ENCODE measurements at places on chromosomes 1 and 21. TPM values are rescaled to one million over a fixed set of nuclear protein-coding genes. Genes with fewer than 3 reads are reported as not detected.
A peak's percentile ranks its signal among the peaks of the same experiment; 100 is the strongest.

GRCh38 chr1:241181471-241181870 lies 175.5 kb downstream of the RGS7 start:
- DNase-seq = no peak

GRCh38 chr1:62588000-62588399 lies 9.3 kb upstream of the ANGPTL3 start:
- DNase-seq = no peak

DNA sequence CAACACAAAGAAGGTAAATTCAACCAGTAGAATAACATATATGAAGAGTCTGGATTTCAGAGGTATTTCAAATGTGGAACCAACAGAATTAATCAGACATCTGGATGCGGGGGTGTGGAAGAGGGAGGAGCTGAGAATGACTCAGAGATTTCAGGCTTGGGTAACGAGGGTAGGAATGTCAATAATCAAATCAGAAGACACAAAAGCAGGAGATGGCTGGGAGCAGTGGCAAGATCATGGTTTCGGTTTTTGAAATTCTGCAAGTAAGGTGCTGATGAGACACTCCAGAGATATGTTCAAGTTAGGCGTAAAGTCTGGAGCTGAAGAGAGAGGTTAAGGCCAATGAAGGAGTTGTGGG lies 64.0 kb downstream of the PLPPR5 start:
- no peak for DNase-seq

DNA sequence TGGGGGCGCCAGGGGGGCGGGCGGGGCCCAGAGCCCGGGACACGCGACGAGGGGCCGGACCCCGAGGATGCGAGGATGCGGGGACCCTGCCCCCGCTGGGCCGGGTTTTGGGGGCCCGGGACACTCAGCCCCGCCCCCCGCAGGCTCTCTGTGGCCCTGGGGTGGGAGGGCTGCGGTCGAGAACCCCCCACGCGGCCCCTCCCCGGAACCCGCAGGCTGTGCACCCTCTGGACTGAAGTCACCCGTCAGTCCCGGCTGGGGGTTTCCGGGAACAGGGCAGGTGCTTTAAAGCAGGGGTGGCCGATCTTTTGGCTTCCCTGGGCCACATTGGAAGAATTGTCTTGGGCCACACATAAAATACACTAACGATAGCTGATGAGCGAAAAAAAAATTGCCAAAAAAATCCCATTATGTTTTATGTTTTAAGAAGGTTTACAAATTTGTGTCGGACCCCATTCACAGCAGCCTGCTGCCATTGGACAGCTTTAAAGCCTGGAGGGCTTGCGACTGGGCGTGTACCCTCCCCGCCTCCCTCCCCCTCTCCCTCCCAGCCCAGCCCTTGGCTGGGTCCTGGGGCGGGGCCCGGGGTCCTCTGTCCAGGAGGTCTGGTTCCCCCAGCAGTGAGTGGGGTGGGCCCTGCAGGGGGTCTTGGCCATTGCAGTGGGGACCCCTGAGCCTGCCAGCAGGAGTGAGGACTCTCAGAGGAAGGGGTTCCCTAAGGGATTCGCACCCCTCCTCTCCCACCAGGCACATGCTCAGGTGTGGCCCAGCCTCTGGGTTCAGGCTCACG lies 21.6 kb upstream of the C1orf159 start:
- no peak for DNase-seq

GRCh38 chr1:207316622-207317391 lies 4.7 kb upstream of the CD55 start:
- peak; percentile 77 for DNase-seq

GRCh38 chr1:161069731-161070270 lies at the start of gene ARHGAP30:
ARHGAP30 (minus strand) TSS chr1:161069891; CDS start chr1:161069624, 267 bp downstream.
- DNase-seq = no peak

DNA sequence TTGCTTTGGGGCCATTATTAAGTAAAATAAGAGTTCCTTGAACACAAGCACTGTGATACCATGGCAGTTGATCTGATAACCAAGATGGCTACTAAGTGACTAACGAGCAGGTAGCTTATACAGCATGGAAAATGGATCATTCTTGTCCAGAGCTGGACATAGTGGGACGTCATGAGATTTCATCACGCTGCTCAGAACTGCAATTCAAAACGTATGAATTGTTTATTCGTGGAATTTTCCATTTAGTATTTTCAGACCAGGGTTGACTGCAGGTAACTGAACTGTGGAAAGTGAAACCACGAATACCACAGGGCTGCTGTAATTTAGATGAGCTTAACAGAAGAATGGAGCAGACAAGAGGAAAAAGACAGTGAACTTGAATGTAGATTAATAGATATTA lies 38.9 kb downstream of the CCDC18 start:
- no peak for DNase-seq

DNA sequence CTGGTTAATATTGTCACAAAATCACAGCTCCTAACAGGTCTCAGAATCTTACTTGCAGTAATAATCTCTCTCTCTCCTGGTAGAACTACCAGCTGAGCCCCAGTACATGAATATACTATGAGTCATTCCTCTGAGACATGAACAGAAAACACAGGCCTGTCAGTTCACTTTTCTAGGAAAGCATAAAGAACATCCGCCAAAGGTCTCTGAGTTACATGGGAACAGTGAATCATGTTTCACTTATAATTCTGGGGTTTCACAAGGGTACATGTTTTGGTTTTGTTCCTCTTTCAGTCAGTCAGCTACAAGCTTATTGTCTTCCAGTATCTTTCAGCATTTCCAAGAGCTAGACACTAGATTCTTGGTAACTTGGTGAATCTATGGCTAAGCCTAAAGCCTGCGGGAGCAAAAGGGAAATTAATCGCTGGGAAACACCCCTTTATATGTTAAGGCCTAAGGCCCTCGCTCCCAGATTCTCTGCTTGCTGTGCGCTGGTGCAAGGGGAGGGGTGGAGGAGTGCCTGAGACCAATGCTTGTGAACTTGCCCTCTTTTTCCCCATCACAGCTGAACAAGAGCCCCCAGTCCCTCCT lies 31.7 kb downstream of the IFNGR2 start:
- no peak for DNase-seq

DNA sequence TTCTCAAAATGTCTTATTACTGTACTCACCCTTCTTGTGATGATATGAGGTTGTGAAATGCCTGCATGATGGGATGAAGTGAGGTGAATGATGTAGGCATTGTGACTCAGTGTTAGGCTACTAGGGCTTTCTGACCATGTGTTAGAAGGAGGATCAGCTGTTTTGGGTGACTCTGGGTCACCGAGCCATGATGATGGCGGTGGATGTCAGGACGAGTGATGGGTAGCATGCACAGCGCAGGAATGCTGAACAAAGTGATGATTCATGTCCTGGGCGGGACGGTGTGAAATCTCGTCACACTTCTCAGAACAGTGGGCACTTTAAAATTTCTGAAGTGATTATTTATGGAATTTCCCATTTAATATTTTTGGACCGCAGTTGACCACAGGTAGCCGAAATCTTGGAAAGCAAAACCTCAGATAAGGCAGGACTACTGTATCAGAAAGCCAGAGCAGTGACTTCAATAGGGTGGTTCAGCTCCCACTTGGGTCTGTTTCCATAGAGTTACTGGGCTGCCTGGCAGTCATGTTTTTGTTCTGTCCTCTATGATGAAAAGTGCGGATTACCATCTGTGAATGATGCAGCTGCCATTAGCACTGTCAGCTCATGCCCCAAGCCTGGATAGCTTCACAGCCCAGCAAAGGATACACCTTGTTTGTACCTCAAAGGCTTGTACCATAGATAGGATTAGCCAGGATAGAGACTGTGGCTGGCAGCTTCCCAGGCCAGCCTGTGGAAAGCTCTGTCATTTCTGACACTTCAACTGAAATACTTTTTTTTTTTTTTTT lies 26.6 kb downstream of the IL6R start:
- no peak for DNase-seq

DNA sequence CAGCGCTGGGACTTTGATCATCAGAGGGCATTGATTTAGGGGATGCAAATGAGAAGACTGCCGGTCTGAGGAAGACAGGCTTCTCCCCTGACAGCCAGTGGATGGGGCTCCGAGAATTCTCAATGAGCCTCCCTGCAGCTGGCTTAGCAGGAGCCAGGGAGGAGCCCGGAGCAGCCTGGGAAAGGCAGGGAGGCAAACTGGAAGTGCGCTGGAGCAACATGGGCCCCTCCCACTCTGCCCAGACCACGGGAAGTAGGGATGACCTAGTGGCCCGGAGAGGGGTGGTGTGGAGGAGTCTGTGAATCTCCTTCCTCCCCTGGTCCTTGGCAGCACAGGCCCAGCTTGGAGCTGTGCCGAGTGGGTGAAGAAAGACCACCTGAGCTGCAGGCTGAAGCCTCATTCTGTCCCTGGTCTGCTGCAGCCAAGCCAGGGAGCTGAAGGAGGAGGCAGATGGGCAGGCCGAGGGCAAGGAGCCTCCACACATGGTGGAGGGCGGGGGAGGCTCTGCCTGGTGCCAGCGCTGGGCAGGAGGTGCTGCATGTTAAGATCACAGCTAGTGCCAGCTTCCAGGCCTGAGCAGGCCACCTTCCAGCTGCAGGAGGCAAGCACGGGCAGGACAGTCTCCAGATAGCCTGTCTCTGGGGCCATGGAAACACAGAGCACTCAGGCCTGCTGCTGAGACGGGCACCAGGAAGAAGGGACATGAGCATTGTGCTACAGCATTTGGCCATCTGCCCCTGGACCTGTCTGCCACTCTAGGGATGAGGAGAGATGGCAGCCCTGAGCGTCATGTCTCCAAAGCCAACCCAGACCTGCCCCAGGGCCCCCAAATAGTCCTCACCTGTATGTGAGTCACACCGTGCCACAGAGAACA lies 12.2 kb upstream of the CLSTN1 start:
- no peak for DNase-seq

- no peak for DNase-seq
These were observed 138.6 kb downstream of the LIPI start for GRCh38 chr21:14071902-14072734.

DNA sequence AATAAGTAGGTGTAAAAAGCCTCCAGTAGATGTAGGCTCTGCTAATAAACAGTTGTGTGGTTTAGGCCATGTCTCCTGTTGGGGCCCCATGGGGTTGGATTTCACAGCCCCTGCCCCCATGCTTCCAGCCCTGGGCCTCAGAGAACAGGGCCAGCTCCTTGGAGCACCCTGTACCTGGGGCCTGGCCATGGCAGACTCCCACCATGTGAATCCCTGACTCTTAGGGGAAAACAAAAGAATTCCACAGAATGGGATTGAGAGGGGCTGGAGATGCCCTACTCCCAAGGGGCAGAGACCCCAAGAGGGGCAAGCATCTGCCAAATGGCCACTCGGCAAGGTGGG lies 11.5 kb downstream of the LRP8 start:
- DNase-seq = no peak

GRCh38 chr1:119758584-119758983 lies 10.1 kb downstream of the HMGCS2 start:
- DNase-seq = no peak

DNA sequence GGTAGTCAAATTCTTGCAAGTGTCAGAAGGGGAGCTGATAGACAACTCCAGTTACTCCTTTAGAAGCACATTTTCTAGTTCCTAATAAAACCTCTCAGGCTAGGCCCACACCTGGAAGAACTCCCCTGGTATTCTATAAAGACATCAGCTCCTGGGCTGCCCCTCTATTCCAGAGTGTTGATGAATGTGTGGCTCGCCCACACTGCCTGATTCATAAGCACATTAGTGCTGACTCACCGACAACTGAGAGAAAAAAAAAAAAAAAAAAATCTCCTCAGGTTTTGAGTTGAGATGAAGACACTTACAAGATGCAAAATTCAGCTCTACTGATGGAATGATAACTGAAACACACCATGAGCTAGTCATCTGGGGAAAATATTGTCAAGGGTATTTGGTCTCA lies 188.1 kb downstream of the TNR start:
- no peak for DNase-seq

DNA sequence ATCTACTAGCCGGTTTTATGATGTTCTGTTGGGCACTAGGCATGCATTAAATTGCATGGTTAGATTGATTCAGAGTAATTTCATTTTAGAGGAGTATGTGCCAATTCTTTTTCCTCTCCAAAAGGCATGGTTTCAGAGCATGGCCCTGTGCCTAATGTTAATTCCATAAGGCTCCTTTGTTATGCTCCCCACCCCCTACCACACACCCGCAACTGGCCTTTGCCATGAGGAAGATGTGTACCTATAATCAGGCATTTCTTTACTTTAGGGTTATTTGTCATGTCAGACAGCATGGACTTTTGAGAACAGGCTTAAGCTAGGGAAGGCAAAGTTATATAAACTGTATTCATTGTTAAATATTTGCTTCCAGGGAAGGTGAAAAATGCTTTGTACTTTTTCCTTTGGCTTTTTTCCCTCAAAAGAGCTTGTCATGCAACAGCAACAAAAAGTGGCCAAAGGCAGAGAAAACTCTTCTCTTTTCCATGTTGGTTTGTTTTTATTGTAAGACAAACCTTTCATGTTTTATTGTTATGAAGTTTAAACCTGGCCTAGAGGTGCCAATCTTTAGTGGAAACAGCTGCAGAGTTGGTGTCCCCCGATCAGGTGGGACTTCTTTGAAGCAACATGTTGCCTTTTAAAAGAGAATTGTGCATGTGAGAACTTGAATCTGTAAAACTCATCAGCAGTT lies 24.3 kb upstream of the NBL1 start:
- no peak for DNase-seq

DNA sequence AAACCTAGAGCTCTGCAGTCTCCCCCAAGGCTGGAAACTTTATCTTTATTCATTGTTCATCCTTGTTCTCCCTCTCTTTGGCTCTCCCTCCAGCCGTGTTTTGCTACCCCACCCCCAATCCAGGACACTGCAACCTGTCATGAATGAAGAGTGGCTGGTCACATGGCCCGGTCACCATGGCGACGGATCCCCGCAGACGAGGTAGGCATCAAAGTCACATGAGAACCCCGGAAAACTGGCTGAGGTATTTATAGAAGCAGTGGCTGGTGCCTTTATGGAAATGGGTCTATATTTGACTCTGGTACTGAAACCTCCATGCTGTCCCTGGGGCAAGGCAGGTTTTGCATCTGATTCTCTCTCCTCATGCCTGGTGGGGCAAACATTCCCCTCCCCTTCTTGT lies 13.4 kb upstream of the SLC6A17 start:
- DNase-seq = no peak

The FNDC10 gene
- 0.58 TPM for total RNA-seq

The FCRL6 gene
- total RNA-seq = not detected

The FOXD3 gene
- 2.9 TPM for total RNA-seq

The TRNP1 gene
- 7.1 TPM for total RNA-seq

The SELP gene
- 13.1 TPM for total RNA-seq

The GBP4 gene
- total RNA-seq = 9.6 TPM
